Stimulated activated CD4-positive, alpha-beta T cell treated with anti-CD3 and anti-CD28 coated beads, Interleukin-4, amount 100 ng/mL, for 48 hours (primary cell): ENCODE measurements at places on chromosomes 6 and 20.

DNA sequence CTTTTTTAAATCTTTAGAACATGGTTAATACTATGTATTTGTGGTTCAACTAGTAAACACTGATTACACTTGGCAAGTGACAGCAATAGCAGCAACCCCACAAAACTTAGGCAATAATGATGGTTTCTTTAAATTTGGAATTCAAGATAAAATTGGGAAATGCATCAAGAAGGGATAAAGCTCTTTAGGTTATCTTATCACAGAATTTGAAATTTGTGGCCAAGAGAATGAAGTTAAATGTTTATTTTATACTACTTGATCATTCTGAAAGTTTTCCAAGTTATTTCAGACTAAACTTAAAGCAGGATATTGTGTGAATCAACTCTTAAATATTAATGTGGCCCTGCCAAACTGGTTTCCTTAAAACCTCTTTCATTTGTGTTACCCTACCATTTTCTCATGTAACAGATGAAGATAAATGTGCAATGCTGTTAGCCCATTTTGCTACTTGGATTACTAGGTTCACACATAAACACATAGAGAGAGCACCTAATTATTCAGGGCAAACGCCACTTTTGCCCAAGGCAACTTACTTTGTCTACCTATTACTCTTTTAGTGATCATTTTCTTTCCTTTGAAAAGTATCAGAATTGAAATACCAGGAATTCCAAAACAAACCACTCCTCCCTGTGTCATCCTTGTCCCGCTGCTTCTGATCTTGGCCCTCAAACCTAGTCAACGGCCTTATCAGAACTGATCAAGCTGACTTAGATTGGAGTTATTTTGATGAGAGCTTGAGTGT is 186.7 kb upstream of the TENT5A start:
- no peak for DNase-seq

- no peak for DNase-seq
These were observed 327.3 kb upstream of the HSF2 start for GRCh38 chr6:122072014-122072647.

DNA sequence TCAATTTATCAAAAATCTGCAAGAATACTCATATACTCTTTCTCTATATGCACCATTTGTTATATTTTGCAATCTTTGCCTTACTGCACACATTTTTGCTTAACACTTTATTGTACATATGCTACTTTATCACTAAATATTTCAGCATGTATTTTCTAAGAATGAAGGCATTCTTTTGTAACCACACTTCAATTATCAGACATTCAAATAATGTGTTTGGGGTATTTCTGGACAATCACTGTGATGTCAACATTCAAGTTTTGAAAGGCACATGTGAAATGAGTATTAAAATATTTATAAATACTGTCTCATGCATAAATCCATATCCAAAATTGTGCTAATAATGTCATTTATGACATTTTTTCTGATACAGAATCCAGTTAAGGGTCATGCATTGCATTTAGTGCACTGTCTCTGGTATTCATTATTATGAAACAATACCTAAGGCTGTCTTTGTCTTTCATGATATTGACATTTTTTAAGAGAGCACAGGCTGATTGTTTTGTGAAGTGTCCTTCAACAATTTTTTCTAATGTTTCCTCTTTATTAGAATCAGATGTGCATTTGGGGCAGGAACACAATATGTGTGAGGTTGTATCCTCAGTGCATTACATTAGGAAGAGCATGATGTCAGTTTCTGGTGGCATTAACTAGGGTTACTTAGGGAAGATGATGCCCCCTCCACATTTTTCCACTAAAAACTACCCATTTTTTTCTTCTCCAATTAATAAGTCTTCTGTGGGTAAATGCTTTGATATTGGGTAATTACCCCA is 105.7 kb downstream of the MTFR2 start:
- DNase-seq, result no peak

DNA sequence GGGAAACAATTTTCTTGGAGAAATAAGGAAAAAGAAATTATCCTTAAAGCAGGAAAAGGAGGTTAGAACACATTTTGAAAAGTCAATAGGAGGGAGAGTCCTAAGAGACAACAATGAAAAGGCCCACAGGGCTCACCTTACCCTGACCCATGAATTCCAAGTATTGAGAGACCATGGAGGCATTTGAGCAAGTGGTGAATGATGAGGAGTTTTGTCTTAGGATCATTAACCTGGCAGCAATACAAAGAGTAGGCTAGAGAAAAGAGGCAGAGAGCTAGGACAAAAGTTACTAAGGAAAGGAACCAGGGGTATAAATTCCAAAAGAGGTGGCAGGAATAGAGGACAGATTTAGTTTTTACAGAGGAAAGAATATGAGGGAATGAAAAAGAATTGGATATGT is 44.7 kb downstream of the PACRG start:
- DNase-seq, result no peak

GRCh38 chr6:32112431-32112980 is 3.4 kb upstream of the TNXB start:
- no peak for DNase-seq

GRCh38 chr20:21109144-21109543 is 3.0 kb upstream of the LINC00237 start:
- DNase-seq, result no peak

GRCh38 chr6:2482773-2483172 is 237.4 kb upstream of the GMDS start:
- no peak for DNase-seq

DNA sequence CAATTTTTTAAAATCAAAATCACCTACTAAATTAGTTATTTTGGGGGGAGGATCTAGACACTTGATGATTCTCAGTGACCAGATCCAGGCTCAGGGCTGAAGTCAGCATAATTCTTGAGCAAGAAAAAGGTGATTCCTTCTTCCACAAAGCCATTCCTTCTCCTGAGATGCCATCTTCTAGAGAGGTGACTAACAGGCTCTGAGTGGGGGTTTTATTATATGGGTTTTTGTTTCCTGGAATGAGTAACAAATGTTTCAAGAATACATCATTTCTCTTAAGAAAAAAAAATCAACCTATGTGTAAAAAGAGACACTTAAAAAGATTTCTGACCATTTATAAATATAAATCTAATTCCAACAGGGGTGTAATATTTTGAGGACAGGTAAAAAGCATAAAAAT is 154.3 kb downstream of the NFATC2 start:
- no peak for DNase-seq

GRCh38 chr20:58583586-58583985 is 67.5 kb upstream of the STX16 start:
- DNase-seq, result no peak

DNA sequence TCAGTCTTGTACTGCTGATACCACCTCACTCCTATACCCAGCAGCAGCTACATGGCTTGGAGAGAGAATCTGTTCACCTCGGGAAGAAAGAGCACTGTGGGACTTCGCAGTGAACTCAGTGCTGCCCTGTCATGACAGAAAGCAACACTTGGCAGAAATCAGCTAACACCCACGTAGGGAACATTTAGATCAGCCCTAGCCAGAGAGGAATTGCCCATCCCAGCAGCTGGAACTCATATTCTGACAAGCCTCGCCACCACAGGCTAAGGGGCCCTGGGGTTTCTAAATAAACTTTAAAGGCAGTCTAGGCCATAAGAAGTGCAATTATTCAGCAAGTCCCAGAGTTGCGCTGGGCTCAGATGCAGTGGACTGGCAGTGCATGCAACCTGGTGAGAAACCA is 1266.8 kb downstream of the GRIK2 start:
- DNase-seq, result no peak

DNA sequence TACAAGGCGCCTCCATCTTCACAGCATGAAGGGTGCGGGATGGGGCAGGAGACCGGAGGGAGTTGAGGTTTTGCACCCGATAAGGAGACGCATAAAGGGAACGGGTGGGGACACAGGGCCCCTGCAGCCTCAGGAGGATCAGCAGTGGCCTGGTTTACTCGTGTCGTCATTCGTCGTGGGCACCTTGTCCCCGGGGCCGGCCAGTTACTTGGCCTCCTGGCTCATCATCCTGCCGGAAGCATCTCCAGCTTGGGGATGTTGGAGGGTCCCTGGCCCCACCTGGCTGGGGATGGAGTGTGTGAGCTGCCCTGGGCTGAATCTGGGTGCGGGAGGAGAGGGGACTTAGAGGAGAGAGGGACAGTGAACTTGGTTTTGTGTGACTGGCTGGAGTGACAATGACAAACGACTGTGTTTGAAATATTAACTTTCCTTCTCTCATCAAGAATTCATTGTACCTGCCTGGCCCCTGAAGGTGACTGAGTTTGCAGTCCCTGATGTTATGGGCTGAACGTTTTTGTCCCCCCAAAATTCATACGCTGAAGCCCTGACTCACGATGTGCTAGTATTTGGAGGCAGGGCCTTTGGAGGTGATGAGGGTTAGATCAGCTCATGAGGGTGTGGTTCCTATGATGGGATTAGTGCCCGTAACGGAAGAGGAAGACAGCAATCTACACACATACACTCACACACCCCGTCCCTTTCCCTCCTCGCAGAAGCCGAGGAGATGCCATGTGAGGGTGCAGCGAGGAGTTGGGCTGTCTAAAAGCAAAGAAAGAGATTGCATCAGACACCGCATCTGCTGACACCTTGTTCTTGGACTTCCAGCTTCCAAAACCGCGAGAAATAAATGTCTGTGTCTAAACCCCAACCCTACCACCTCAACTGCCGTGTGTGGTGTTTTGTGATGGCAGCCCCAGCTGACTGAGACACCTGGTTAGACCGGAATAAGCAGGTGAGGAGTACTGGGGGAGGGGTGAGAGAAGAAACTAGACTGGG is 65.0 kb upstream of the MAP3K4 start:
- DNase-seq, result no peak

DNA sequence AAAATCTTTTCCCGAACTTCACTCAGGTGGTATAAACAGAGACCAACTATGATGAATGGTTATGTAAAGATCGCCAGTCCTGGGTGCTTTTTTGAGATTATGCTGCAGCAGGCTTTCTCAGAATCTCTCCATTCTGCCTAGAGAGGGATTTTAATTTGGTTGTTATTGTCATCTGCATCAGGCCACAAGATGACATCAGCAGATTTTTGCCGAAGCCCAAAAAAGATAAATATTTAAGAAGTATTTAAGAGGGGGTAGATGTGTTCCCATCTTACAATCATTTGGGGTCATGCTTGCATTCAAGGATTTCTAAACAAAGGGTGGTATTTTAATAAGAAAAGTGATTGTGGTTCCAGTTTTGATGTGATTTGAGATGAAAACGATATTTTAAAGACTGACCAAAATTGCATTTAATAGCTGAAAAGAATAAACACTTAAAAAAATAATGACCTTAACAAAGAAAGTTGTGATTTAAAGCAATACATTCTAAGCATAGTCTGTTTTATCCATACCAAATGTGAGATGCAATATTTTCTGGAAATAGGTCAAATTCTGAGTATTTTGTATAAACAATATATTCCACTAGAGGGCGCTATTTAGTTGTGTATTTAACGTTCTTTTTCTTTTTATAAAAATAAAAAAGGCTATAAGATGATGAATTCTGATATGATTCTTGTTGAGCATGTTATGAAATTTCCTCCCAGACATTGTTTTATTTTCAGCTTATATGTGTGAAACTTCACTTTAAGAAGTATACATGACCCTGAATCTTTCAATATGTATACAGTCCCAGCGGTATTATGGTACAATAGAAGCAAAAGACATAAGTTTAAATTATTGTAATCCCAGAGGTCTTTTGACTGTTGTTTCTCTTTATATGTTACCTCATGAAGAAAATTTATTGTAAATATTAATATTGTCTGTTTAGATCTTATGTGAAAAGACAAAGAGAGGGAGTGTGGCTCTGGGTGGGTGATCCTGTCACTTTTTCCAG is 51.0 kb upstream of the ZFP64 start:
- DNase-seq, result no peak
